ENCODE measurements at places on chromosomes 4 and X.

DNA sequence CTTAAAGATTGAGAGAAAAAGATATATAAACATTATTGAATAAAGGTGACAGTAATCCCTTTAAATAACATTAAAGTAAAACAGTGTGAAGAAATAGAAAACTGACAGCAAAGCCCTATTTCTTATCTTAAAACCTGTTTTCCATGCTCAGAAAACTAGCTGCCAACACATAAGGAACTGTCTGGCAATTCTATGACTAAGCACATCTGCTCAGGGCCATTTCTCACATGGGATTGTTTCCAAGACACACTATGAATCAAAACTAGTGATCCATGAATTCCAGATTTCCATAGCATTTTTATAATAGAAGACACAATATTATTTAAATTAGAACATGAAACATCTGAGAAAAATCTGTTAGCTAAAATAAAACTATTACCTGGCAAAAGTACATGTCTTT is 113.4 kb downstream of the SCLT1 start:
- DNase-seq = no peak

DNA sequence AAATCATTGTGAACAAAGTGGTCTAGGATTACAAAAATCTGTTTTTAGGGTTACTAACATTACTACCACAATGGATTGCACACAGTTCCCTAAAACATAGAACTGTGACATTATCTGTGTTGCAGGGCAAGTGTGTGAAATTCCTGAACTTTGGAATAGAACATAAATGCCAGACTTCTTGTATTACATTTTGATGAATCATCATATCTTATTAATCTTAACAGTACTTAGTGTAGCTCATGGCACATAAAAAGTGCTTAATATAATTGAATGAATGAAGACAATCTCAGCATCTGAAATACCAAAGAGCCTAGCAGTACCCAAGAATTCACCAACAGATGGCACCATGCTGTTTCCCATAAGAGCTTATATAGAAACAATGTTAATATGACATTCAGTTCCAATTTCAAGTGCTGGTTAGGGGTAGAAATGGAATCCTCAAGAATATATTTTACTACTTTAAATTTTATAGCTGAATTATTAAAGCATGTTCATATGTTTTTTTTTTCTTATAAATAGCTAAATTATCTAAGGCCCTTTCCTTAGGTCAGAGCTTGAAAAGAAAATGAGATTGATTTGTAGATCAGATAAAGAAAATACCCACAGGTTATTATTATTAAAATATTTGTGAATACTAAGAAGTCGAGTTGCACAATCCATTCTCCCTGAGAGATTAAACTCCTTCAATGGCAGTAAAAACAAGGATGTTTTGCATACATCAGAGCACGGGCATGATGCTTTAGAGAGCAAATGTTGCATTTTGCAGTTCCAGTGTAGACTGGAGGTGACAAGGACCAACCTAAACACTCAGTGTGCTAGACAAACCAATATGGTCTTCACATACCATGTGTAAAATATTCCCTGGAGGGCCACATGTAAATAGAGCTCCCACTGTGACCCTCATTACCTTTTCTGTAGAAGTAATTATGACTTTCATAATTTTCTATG is 25.7 kb upstream of the SHISA3 start:
- DNase-seq = no peak

- no peak for DNase-seq
Measured at GRCh38 chrX:46200413-46200812, 344.8 kb downstream of the ZNF674 start.

DNA sequence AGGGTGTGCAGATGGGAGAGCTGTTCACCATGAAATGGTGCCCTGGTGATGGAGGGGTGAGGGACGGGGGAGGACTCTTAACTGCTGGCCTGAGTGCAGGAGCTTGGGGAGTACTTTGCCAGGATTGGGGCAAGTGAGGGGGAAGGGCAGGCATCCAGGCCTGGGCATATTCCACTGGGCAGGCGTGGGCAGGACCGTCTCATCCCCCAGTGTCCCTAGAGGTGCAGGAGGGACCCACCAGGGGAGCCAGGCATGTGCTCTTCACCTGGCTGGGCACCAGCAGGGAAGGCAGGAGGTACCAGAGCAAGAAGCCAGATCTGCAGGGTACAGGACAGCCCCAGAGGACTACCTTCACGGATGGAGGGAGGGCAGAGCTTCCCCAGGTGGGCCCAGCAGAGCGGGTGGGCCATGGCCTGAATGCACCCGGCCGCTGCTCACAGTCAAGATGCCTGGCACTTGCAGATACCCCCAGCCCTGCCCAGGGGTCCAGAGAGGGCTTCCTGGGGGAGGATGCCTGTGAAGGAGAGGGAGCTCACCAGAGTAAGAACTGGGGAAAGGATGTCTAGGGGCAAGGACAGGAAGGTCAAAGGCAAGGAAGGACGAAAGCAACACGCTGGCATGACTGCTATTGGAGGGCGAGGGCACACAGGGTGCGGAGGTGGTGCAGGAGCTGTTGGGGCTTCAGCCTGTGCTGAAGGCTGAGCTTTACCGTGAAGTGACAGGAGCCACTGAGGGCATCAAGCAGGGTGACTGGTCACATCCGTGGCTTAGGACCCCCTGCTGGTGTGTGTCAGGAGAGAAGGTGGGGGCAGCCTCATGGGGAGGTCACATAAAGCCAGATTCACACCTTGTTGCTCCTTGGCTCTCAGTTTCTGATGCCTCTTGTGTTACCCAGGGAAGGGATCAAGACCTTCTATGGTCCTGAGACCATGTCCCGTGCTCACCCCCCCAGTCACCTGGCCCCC is 68.2 kb upstream of the NKX1-1 start:
- no peak for DNase-seq

DNA sequence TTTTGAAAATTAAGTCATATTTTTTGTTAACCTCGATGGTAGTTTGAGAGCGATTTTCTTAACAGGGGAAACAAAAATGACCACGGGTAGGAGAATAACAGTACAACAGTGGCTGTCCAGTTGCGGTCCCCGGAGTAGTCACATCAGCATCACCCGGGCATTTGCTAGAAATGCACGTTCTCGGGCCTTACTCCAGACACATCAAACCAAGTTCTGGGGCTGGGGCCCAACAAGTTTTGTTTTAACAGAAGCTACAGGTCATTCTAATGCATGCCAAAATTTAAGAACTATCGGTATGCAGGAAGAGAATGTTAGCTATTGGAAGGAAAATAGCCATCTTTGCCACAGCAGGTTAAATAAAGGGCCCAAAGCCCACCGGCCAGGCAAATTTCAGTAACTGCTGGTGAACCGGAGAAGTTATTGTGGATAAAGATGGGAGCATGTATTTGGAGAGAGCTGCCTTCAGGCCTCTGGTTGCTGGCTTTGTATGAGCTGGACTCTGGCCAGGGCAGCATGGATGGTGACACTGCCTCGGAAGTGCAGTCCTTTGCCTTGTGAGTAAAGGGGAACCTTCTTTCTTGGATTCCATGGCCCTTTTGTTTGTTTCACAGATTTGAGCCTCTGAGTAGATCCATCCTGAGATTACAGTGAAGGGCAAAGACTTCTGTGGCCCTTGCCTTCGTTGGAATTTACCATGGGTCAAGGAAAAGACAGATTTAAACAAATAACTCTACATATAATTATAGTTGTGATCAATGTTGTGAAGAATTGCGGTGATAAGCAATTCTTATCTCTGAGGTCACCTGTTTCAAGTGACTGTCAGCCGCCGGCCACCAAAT is 62.1 kb downstream of the TBC1D14 start:
- no peak for DNase-seq

DNA sequence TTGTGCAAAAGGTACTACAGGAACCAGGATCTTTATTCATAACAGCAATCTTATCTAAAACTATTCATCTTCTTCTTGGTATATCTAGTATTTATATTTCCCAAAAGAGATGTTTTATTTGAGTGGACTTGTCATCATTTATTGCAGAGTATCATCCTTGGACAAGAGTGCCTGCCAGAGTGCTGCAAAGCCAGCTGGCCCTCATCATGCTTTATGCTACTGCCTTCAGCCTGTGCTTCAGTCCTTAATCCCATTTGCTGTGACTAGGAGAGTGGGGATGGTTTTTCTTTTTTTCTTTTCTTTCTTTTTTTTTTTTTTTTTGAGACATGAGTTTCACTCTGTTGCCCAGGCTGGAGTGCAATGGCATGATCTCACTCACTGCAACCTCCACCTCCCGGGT is 33.5 kb upstream of the ELF2 start:
- no peak for DNase-seq

DNA sequence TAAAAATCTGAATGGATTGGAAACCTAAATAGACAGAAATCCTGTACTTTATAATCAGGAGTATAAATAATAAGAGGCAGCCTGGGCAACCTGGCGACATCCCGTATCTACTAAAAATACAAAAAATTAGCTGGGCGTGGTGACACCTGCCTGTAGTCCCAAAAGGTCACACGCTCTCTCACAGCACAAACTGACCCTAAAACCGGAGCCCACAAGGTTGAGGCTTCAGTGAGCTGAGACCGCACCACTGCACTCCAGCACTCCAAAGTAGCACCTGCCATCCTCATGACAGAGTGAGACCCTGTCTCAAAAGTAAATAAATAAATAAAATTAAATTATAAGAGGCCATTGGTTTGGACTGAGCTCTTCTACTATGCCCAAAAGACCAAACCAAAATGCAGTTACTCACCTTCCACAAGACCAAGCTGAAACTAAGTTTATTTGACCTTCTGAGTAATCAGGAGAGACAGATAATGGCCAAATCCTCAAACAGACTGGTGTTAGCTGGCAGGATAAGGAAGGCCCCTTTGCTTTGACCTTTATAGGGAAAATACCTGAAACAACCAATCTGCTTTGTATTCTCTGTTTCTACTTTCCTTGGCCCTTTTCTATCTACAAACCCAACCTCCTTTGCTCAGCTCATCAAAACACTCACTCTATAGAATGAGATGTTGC is 3.2 kb upstream of the GRSF1 start:
- no peak for DNase-seq

DNA sequence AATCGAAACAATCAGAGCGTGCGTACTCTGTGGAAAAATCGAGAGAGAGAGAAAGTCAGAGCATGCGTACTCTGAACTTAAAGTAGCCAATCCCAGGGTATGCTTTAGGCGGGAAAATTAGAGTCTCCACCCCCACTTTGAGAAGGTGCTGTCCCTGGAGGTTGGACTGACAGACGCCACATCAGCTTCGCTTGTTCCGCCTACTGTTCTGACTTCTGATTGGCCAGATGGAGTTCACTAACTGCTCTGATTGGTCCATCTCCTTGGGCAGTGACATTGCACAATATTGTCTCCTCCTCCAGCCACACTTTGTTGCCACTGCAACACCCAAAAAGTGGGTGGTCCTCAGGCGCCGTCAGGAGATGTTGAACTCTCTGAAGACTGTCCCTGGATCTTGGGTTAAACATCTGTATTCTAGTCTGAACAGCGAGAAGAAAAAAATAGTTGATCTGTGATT is at the start of gene SSX5:
SSX5 (minus strand) TSS at position 51 of the 457 bp plus-strand sequence. CDS start 1,437 bp downstream, outside the sequence.
- no peak for DNase-seq

DNA sequence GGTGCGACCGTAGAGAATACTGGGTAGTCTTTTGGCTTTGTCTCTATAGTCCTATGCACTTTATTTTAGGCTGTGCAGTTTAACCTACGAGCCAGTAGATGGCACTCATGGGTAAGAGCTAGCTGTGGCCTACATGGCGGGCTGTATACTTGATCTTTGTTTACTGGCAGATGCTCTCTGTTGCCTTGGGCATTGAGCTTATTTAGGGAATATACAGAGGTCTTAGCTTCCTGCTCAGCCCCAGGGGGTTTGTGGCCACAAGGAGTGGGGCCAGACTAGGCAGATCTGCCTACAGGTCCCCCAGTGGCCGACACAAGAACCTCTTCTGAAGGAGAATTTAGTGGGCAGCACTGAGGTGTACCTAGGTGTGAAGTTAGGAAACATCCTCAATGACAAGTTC is 227.6 kb upstream of the HDX start:
- DNase-seq = no peak

GRCh38 chr4:47468706-47469365 is 5.3 kb upstream of the COMMD8 start:
- DNase-seq = no peak

DNA sequence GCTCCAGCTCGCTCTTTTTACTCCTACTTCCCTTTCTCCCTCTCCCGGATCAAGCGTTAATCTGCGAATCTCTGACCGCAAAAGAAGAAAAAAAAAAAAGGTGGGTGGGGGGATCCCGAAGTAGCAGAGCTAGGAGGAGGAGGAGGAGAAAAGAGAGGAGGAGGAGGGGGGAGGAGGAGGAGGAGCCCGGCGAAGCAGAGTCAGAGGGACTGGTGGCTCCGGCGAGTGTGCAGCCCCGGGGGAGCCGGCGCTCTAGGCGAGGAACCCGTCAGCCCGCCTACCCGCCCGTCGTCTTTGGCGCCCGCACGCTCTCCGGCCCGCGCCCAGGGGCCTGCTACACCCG is at the start of gene NHSL2:
NHSL2 (plus strand) TSS at position 203 of the 343 bp plus-strand sequence.
- DNase-seq = no peak

- no peak for DNase-seq
Measured at GRCh38 chr4:186260117-186260503, 5.9 kb upstream of the F11 start.

Measured in T-helper 1 cell (primary cell).